ENCODE measurements at places on chromosomes 12 and 14. TPM values are rescaled to one million over a fixed set of nuclear protein-coding genes. Genes with fewer than 3 reads are reported as not detected.

WASHC4 gene
- 64.3 TPM for total RNA-seq

CLEC1A gene
- not detected for total RNA-seq

IFNG-AS1 gene
- not detected for total RNA-seq

DYRK2 gene
- total RNA-seq: 13.9 TPM

CLEC12A gene
- total RNA-seq: not detected

HOXC9 gene
- total RNA-seq: 8.8 TPM

RIMBP2 gene
- not detected for total RNA-seq

TPI1 gene
- total RNA-seq: 2,623 TPM

ARHGAP9 gene
- total RNA-seq: 0.23 TPM

GRIP1 gene
- total RNA-seq: not detected

KRT79 gene
- not detected for total RNA-seq

MYO1H gene
- not detected for total RNA-seq

CCDC38 gene
- total RNA-seq: not detected

TRAF3 gene
- 17.0 TPM for total RNA-seq

FKBP4 gene
- total RNA-seq: 50.0 TPM

RNF10 gene
- 68.5 TPM for total RNA-seq
